ENCODE measurements at places on chromosomes 3 and 15. TPM values are rescaled to one million over a fixed set of nuclear protein-coding genes. Genes with fewer than 3 reads are reported as not detected.

Gene XIRP1
- total RNA-seq, result 0.67 TPM

Gene SCN11A
- 0.60 TPM for total RNA-seq

Gene PLA2G4B
- 8.4 TPM for total RNA-seq

Gene AMOTL2
- 122 TPM for total RNA-seq

Gene DPPA2
- total RNA-seq, result not detected

All from lung (tissue), 17 donors.